ENCODE measurements at places on chromosomes 7 and 10.

GRCh38 chr7:157152391-157152937, 13.7 kb downstream of the UBE3C start:
- DNase-seq = no peak

DNA sequence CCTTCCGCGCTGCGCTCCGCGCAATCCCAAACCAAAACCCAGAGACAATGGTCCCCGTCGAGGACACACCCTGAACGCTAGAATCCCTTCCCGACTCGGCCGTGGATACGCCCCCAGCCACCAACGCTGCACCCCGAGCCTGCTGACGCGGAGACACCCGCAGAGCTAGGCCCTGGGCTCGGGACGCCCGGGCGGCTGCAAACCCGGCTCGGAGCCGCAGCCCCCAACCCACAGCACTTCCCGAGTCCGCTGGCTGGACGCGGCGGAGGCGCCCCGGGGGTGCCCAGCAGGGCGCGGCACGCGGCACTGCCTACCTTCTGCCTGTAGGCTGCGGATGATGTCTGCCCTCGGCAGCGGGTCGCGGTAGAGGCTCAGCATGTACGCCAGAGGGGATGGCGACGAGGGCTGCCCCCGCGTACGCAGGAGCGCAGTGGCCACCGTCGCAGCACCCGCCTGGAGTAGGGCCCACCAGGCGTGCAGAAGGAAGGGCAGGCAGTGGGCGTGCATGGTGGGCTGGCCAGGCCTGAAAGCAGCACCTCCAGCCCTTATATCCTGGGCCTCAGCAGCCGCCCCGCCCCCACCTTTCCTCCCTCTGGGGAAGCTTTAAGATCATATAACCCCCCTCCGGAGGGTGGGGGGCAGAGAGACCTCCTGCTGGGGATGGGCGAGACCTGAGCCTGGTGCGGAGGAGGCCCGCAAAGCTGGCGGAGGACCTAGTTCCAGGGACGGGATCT, at the start of gene NODAL:
TSS of gene NODAL (minus strand) at position 521 of the 734 bp plus-strand sequence. CDS start at position 507, 14 bp downstream.
- no peak for DNase-seq

DNA sequence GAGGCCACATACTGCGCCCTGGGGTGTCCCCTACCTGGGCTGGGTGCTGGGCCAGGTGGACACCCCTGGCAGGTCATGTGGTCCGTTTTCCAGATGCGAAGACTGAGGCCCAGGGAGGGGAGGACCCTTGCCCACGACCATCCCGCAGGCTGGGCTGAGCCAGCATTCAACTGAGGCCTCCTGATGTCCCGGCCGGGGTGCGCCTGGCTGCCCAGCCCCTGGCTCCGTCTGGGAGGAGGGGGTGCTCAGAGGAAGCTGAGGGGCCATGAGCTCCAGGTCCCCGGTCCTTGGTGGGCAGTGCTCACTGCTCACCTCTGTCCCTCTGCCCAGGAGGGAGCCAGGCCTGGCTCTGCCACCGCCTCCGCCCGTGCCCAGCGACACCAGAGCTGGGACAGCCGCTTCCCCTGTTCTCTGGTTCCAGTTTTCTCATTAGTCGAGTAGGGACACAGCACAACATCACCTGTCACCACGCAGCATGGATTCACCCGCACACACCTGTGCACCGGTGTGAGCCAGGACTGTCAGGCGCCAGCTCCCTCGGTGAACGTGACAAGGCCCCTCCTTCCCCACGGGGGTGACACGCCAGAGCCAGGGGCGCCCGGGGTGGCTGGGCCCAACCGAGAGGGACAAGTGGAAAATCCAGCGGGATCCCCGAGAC, 139.7 kb downstream of the ELFN1 start:
- no peak for DNase-seq

DNA sequence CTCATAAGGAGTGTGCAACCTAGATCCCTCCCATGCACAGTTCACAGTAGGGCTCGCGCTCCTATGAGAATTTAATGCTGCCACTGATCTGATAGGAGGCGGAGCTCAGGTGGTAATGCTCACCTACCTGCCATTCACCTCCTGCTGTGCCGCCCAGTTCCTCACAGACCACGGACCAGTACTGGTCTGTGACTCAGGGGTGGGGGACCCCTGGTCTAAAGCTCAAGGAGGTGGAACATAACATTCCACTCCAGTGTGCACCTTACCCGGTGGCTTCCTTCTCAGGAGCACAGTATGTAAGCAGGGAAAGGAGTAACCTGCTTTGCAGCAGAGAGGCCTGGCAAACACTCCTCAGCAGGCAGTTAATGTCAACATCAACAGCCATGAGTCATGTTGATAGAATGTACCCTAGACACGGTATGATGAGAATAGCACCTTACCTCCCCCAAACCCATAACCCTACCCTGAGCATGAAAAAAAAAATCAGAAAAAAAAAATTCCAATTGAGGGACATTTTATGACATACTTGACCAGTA, 273.5 kb downstream of the FGFR2 start:
- DNase-seq = no peak

DNA sequence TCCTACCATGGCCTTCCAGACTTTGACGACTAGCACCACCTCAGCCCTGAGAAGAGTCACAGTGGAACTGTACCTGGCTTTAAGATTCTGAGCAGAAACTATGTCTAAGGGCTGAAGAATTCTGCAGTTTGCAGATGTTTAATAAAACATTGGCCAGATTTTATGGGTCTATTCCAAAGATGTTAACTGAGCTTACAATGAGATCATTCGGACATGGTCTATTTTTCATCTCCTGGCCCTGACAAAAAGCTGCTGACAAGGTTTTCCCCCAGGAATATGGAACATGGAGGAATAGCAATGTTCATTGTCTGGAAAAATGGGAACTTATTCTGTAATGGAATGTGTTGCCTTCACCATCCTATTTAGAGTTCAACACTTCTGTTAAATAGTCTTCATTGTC, 66.4 kb downstream of the PTF1A start:
- no peak for DNase-seq

All from NCI-H82 (cell line).